Immature natural killer cell (primary cell): ENCODE measurements at places on chromosomes 13 and 19.

GRCh38 chr13:50758796-50759195, 84.7 kb downstream of the DLEU7 start:
- DNase-seq, result no peak

DNA sequence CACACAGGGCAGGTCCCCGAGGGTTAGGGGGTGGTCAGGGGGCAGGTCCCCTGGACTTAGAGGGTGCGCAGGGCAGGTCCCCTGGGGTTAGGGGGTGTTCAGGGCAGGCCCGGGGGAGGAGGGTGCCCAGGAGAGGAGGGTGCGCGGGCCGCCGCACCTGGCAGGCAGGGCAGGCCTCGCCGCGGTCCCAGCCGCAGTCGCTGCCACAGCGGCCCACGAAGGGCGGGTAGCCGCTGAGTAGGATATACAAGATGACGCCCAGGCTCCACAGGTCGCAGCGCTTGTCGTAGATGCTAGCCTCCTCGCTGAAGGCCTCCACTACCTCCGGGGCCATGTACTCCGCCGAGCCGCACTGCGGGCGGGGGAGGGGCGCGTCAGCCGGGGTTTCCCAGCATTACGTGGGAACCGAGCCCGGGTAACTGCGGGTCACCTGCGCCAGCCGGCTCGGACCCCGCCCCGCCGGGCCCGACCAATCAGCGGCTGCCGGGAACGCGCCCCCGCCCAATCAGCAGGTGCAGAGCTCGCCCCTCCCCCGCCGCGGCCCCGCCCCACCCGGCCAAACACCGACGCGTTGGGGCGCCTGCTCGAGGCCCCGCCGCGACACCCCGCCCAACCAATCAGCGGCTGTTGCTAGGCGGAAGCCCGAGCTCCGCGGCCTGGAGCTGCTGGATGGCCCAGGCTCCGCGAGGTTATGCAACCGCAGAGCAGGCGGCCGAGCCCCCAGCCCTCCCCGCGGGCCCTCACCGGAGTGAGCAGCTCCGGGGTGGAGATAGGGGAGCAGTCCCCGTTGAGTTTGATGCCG, 9.2 kb downstream of the MKNK2 start:
- DNase-seq, result peak; percentile 99

GRCh38 chr19:45101806-45102205, 8.8 kb downstream of the PPP1R37 start:
- DNase-seq, result no peak

GRCh38 chr19:41584260-41584810, 8.4 kb downstream of the CEACAM21 start:
- no peak for DNase-seq
